Activated T-helper 1 cell treated with anti-CD3 and anti-CD28 coated beads, Interleukin-2, amount 50 U/mL, for 16 hours (primary cell): ENCODE measurements at places on chromosomes 5 and 9.

DNA sequence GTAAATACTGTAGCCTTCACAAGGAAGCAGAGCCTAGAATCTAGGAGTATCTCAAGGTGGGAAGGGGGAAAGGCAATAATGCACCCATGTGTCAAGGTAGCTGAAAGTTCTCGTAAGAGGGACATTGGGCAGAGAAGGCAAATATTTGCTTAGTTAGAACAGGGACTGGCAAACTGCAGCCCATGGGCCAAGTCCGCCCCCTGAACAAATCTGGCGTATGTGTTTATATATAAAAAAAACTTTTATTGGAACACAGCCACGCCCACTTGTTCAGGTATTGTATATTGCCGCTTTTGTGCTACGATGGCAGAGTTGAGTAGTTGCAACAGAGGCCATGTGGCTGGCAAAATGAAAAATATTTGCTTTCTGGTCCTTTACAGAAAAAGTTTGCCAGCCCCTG is 16.1 kb downstream of the KCNN2 start:
- no peak for DNase-seq

- no peak for DNase-seq
Observed at GRCh38 chr9:22308177-22308576, 138.4 kb upstream of the DMRTA1 start.

GRCh38 chr9:34651876-34652601 is at the start of gene IL11RA:
Gene IL11RA (plus strand): TSS chr9:34652185. CDS start chr9:34655218, 3,033 bp downstream.
- DNase-seq, result no peak

DNA sequence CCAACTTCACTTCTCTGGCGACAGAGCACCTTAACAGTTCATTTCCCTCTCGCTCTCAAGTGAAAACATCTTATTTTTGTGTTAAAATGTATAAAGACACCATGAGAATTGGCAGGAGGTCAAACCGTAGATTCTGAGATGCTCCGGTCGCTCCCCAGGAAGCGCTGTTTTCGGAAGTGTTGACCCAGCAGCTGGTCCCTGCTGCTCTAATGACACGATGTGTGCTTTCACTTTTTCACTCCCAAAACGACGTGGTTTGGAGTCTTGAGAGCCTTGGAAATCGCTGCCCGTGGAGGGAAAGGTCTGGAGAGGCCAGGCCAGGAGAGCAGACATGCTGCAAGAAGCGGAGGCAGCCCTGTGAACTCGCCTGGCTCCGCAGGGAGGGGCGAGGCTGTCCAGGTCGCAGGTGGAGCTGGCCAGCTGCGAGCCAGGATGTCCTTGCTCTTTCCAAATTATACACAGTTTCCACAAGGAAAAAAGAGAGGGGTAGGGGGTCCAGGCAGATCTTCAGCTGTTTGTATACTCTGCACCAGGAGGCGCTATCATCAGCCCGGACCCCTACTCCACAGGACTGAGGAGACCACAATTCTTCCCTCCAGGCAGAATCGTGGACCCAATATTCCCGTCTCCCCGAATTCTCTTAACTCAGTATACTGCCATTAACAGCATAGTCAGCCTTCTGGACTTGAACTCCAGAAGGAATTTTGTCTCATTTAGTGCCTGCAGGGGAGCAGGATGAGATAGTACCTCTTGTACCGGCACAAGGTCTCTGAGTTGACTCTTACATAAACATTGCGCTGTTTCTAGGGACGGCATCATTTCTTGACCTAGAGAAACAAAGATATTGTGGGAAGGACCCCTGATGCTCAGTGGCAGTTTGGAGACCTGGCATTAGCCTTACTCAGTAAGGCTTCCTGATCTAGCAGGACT is 248.6 kb upstream of the ANKRD55 start:
- no peak for DNase-seq

DNA sequence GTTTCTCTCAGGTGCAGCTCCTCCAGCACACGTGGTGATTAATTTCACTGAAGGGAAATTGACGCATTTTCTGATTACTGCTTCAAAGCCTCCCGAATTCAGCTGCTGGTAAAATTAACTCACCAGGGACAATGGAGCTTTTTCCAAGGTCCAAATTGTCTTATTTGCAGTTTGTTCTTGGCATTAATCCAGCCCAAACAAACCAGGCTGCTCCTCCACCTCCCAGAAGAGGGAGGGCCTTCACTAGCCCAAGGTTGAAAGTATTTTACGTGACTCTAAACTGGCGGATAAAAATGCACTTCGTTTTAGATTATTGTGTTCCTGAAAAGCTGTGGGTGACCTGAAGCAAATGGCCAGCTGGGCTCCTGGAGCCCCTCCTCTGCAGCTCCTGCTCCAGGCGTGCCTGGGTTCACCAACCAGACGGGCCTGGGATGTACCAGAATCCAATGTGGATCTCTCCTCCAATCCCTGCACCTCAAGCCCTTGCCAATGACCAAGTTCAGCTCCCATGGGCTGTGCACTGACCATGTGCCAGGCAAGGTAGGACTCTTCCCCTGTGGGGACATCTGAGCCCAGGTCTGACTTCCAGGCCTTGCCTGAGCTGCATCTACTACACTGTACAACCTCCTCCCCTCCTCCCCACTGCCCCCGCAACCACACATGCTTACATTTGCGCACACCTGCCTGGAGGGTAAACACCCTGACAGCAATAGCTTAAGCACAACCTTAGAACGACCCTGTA is 193.4 kb downstream of the CDK5RAP2 start:
- DNase-seq, result no peak

GRCh38 chr9:1528456-1528855 is 478.3 kb downstream of the DMRT2 start:
- DNase-seq, result no peak

GRCh38 chr9:121975801-121976277 is 117.3 kb downstream of the TTLL11 start:
- DNase-seq, result no peak

DNA sequence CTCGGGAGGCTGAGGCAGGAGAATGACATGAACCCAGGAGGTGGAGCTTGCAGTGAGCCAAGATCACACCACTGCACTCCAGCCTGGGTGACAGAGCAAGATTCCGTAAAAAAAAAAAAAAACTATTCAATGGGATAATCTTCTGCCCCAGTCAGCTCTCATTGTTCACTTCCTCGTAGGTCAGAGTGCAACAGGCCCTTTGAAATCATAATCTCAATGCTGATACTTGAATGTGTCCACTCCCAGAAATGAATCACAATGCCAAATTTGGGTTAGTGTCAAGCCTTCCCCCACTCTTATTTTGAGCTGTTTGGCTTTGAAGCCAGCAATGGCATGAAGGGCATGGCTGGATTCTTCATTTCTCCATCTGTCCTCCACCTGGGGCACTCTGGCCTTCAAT is 610.3 kb upstream of the KLF4 start:
- no peak for DNase-seq

DNA sequence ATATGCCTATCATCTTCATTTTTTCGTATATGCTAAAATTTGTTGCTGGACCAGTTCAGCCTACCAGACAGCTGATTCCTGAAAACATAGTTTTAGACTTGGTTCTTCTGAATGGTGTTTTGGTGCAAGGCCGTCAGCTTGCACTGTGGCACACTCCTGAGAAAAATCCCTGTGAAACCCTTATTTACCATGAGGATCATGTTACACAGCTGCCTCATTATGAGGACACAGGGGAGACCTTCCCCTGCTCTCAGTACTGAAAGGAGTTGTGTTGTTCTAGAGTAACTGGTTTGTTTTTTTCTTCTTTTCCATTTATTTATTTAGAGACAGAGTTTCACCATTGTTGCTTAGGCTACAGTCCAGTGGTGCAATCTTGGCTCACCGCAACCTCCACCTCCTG is 37.6 kb downstream of the MAST4 start:
- no peak for DNase-seq

GRCh38 chr9:109904666-109905065 is 124.7 kb downstream of the PALM2AKAP2 start:
- no peak for DNase-seq

- no peak for DNase-seq
Observed at GRCh38 chr9:88501086-88501485, 33.9 kb upstream of the NXNL2 start.

DNA sequence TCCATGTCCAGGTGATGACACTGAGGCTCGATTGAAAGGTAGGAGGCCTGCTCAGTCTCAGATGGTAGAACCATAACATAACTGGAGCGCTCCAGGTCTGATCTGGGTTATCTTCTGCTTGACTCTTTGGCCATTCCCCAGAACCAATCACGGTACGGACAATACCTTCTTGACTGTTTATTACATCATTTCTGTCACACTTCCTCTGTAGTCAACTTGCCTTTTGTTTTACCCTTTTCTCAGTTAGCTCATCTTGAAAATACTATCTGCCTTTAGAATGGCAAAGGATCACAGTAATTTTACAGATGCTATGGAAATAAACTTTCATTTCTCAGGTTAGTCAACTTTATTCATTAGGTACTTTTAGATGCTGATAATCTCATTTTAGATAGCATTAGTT is 22.4 kb downstream of the GLRA1 start:
- DNase-seq, result no peak

DNA sequence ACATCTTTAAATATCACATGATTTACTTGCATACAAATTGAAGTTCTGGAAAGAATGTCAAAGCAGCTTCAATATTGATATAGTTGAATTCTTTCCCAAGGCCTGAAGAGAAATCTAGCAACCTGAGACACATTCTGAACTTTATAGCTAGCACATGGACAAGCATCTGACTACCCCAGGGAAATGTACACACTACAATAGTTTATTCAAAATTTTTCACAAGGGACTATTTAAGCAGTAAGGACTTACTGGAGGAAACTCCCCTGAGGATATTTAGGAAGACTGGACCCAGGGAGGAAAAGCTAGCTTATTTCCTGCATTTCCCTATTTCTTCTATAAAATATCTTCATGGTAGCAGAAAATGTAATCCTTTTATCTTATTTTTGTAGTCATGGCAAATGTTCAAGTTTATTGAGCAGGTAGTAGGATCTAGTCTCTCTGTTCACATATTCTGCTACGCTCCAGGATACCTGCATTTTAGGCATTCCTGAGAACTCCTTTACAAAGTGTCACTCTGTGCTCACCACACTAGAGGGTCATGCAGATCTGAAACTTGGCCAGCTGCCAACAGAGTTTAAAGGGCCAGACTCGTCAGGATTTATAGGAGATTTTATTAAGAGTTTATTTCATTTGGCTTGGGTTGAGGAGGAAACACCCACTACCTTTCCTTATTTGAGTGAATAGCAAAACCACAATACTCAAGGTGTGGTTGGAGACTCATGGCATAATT is 348.4 kb upstream of the FTMT start:
- DNase-seq, result no peak

GRCh38 chr9:22241024-22241423 is 205.6 kb upstream of the DMRTA1 start:
- no peak for DNase-seq

- no peak for DNase-seq
Observed at GRCh38 chr9:72351538-72352453, 13.2 kb downstream of the ZFAND5 start.

- DNase-seq, result no peak
Observed at GRCh38 chr9:8188723-8189407, 389.3 kb upstream of the DMAC1 start.

DNA sequence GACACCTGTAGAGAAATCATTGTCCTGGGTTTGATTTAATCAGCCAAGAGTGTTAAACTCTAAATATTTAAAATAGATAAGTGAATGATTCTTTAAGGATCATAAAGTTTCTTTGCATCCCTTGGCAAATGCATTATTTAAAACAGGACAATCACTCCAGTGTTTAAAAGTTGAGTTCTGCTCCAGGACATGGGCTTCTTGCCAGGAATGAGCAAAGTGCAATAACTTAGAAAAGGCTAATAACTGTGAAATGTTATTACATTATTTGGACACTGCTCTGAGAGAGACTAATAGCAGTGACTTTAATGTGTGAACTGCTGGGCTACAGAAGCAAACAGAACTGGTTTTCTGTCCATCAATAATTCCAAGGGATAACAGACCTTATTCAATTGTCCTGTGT is 283.3 kb downstream of the GABRB2 start:
- DNase-seq, result no peak

DNA sequence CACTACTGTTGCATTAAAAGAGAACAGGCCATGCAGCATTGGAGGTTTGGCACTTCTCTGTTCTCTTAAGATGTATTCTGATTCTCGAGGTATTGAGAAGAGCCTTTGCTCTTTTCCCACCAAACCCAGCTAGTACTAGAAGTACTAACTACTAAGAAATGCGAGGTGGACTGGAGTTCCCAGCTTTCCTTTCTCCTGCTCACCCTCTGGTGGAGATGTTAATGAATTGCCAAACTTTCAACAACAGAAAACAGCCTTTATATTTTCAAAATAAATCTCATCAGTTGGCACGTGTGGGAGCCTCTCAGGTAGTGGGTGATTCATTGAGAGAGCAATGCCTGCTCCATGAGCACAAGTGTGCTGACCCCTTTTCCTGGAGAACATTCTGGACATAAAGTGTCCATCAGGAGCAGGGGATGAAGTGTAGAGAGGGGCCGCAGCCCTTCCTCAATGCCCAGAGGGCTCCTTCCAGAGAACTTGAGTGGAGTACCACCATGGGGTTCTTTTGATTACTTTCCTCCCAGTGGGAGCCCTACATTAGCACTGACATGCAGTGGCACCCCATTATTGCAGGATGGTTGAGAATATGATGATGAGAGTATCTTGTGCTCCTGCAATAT is 45.7 kb downstream of the TMEM174 start:
- no peak for DNase-seq

DNA sequence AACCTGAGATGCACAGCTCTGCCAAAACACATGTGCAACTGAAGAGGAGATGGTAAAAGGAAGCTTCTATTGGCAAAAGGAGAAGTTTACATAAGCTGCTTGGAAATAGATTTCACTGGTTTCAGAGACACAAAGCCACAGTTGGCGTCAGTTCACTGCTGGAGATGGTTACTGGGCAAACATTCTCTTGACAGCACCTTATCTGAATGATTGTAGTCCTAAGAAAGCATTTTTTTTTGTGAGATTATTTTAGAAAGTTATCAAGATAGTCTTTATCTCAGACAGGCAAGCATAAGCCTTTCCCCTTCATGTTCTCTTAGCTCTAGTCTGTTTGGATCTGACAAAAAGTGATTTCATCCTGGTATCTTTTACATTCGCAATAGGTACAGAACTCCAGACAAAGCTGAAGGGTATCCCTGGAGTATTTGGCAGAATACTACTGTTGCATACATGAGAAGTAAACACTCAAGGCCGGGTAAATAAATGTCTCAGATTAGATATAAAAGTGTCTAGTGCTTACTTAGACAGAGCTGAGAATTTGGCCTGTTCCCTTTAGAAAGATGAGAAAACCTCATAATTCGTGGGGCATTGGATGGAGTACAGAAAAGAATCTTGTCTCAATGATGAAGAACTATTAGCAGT is 1668.0 kb upstream of the NUDT12 start:
- no peak for DNase-seq

- DNase-seq, result no peak
Observed at GRCh38 chr5:140041492-140042392, 1.4 kb downstream of the NRG2 start.
